ENCODE measurements at places on chromosomes 3 and 15.

GRCh38 chr3:19932422-19932821, 1.6 kb downstream of the EFHB start:
- DNase-seq, result no peak
- peaks cover 12% of the 10 kb centered on the region for H3K4me1 ChIP-seq
- H3K27me3 ChIP-seq, result peaks cover 4% of the 10 kb centered on the region
- no peak overlapping the region for H3K27ac ChIP-seq
- H3K4me3 ChIP-seq, result no peak overlapping the region
- H3K36me3 ChIP-seq, result no peaks in the 10 kb centered on the region

GRCh38 chr3:120563356-120564022, 32.6 kb upstream of the NDUFB4 start:
- no peaks in the 10 kb centered on the region for H3K36me3 ChIP-seq
- H3K27ac ChIP-seq, result no peak overlapping the region
- H3K27me3 ChIP-seq, result no peaks in the 10 kb centered on the region
- H3K4me3 ChIP-seq, result no peak overlapping the region

- peak; percentile 20 for DNase-seq
- no peaks in the 10 kb centered on the region for H3K27me3 ChIP-seq
These were observed 256.4 kb upstream of the MCTP2 start for GRCh38 chr15:93974804-93975481.

DNA sequence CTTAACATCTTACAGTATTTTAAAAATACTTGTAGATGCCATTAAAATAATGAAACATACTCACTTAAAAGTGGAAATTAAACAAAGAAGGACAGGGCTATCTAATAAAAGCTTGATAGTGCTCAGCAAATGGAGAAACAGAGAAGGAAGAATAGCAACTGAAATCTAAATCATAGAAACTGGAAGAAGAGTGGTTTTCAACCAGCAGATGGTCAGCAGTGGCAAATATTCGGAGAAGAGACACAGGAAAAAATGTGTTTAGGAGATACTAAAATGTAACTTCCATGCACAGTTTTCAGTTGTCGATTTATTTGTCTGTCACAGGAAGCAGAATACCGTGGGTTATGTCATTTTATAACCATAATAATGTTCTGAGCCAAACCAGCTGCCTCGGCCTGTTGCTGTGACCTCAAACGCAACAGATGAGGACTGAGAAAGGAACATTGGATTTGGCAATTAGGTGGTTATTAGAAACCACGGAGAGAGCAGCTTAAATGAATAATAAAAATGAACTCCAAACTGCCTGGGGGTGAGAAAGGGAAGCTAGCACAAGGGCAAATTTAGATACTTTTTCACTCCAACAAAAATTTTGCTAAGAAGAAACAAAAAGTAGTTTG, 246.6 kb upstream of the KCNMB2 start:
- no peaks in the 10 kb centered on the region for H3K4me1 ChIP-seq
- H3K4me3 ChIP-seq, result no peak overlapping the region
- DNase-seq, result no peak

GRCh38 chr3:32240159-32240545, 1.7 kb downstream of the CMTM8 start:
- DNase-seq, result peak; percentile 6
- H3K36me3 ChIP-seq, result no peaks in the 10 kb centered on the region
- peaks cover 41% of the 10 kb centered on the region for H3K27me3 ChIP-seq
- H3K4me3 ChIP-seq, result peak overlapping the region; percentile 90

DNA sequence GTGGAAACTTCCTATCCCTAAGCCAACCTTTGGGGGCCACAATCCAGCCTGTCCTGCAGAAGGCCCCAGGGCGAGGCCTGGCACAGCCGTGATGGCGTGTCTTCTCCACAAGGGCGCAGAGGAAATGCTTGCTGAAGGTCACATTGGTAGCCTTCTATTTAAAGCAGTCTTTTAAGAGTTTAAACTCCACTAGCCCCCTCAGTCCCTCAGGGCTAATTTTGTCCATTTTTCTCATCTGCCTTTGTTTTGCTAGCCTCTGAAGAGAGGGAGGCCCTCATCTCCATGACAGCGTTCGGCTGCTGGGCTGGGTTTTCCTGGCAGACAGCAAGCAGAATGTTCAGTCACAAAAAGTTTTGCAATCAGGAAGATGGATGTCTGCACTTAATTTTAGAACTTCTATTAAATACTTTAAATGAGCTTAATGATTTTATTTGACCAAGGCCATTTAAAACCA, 40.8 kb downstream of the RARB start:
- peak overlapping the region; percentile 70 for H3K4me3 ChIP-seq
- peak; percentile 51 for DNase-seq
- peaks cover 30% of the 10 kb centered on the region for H3K4me1 ChIP-seq
- peak overlapping the region; percentile 67 for H3K27ac ChIP-seq
- H3K36me3 ChIP-seq, result no peaks in the 10 kb centered on the region
- H3K27me3 ChIP-seq, result no peaks in the 10 kb centered on the region

DNA sequence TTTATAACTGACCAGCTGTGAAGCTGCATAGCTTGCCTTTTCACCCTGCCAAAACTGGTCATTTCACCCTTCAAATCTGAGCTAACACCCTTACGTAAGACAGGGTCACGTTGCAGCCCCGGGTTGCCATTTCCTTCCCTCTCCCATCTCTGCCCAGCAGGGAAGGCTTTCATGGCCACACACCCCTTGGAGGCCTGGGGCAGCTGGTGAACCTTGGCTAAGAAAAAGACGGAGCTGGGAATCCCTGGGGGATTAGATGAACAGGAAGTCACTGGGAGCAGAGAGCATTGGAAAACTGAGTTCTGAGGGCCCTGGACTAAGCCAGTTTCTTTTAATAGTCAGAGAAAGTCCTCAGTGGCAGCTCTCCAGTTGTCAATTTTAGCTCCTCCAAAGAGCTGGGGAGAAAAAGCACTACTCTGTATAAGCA, 67.8 kb downstream of the TTC23 start:
- DNase-seq, result no peak
- H3K4me3 ChIP-seq, result no peak overlapping the region

GRCh38 chr3:187150599-187150998, 11.3 kb upstream of the RPL39L start:
- no peak overlapping the region for H3K4me3 ChIP-seq
- DNase-seq, result peak; percentile 23
- no peak overlapping the region for H3K27ac ChIP-seq

DNA sequence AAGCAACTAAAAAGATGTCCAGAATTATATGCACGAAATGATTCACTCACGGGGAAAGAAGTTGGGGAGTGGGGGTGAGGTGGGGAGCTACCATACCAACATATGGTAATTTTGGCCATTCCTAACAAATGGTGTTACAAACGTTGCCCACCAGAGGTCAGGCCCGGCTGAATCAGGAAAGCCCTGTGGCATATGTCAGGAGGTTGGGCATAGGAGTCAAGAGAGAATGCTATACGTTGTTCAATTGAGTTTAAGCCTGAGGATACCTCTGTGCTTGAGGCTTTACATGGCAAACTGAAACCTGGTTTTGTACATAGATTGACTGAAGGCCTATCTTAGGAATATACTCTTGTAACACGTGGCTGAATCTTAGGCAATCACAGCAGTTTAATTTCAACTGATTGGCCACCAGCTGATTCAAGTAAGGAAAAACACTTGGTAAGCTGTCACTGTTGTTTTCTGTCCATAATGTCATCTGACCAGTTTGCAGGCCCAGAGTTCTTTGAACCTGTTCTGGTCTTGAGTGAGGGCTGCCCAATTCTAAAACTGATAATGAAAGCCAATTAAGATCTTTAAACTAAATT, 23.4 kb upstream of the SLC2A2 start:
- H3K4me1 ChIP-seq, result peaks cover 18% of the 10 kb centered on the region
- no peaks in the 10 kb centered on the region for H3K27me3 ChIP-seq
- no peaks in the 10 kb centered on the region for H3K36me3 ChIP-seq
- no peak overlapping the region for H3K27ac ChIP-seq

- no peaks in the 10 kb centered on the region for H3K27me3 ChIP-seq
- H3K4me1 ChIP-seq, result peaks cover 22% of the 10 kb centered on the region
- H3K4me3 ChIP-seq, result no peak overlapping the region
- no peak for DNase-seq
- H3K27ac ChIP-seq, result no peak overlapping the region
- H3K36me3 ChIP-seq, result no peaks in the 10 kb centered on the region
These were observed 943.2 kb downstream of the MCTP2 start for GRCh38 chr15:95174301-95175259.

DNA sequence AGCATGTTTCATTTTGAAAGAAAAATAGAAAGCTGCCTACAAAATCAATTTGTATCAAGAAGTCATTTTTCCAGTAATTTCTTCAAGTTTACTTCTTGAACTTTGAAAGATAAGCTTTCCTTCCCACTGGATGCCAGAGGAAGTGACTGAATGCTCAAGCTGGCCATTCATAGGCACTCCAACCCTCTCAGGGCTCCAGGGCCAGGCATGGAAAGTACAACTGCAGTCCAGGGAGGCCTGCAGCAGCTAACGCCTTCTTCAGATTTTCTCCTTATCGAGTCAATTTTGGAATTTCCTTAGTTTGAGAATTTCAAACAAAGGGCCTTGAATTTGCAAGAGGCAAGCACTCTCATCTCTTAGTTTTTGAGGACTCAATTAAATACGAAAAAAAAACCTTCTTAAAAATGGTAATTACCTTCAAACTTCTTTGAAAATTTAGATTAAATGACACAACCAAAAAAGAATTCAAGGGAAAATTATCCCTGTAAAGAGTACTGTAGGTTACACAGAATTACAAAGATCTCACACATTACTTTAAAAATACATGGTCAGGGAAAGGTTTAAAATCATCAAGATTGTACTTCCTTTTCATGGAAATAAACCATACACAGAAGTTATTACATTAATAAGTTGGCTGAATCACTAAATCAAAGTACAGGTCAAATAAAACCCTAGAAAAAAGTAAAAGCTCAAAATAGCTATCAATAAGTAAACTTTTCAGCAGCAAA, 2.5 kb downstream of the UBP1 start:
- H3K27me3 ChIP-seq, result no peaks in the 10 kb centered on the region
- peaks cover 54% of the 10 kb centered on the region for H3K4me1 ChIP-seq
- DNase-seq, result no peak
- peak overlapping the region; percentile 46 for H3K27ac ChIP-seq
- no peaks in the 10 kb centered on the region for H3K36me3 ChIP-seq
- H3K4me3 ChIP-seq, result peak overlapping the region; percentile 92

DNA sequence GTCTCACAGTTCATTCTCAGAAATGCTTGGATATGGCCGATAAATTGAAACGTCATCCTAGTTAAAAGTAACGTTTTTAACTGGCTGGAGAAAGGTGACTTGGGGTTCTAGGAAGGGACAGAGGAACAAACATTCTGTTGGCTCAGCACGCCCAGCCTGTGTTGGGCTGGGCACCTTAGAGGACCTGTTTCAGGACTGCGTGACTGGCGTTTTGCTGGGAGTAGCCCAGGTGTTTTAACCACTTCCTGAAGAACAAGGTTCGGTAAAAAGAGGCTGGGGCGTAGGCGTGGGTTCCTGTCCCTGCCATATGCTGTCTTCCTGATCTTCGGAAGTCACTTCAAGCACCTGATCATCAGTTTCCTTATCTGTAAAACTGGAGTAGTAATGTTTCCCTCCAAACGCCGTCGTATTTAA, 1.1 kb upstream of the TLNRD1 start:
- no peak overlapping the region for H3K27ac ChIP-seq
- no peaks in the 10 kb centered on the region for H3K27me3 ChIP-seq
- peaks cover 8% of the 10 kb centered on the region for H3K36me3 ChIP-seq

DNA sequence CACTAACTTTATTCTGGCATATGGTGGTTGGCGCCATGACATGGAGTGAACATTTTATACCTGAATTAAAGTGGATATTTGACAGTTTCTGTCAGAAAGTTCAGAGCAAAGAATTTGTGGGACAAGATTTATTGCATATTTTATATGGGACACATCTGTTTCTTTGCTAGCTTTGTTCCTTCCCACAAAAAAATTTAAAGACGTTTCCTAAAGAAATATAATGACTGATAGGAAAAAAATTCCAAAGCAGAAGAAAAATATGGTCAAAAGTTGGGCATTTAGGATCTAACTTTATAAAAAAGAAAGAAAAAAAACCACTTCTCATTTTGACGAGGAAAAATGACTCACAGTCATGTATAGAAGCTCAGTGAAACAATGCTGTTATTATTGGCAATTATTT, 101.6 kb downstream of the GREM1 start:
- no peak overlapping the region for H3K27ac ChIP-seq
- no peak overlapping the region for H3K4me3 ChIP-seq
- H3K4me1 ChIP-seq, result no peaks in the 10 kb centered on the region
- H3K36me3 ChIP-seq, result no peaks in the 10 kb centered on the region
- peaks cover 2% of the 10 kb centered on the region for H3K27me3 ChIP-seq
- no peak for DNase-seq

DNA sequence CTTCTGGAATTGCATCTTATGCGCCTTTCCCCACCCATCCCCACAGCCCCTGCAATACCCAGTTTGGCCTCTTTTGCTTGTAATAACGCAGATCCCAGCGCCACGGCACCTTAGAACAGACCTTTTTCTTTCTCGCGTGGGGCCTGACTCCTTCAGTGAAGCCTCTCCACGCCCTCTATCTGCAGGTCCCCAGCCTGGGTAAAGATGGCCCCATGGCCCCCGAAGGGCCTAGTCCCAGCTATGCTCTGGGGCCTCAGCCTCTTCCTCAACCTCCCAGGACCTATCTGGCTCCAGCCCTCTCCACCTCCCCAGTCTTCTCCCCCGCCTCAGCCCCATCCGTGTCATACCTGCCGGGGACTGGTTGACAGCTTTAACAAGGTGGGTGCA, 594 bp downstream of the CRELD1 start:
- DNase-seq, result no peak
- no peaks in the 10 kb centered on the region for H3K27me3 ChIP-seq
- H3K4me3 ChIP-seq, result peak overlapping the region; percentile 93
- H3K4me1 ChIP-seq, result peaks cover 35% of the 10 kb centered on the region
- no peaks in the 10 kb centered on the region for H3K36me3 ChIP-seq
- no peak overlapping the region for H3K27ac ChIP-seq
